ENCODE measurements at places on chromosomes 6 and 20.

GRCh38 chr6:135118134-135118730 is 62.9 kb upstream of the MYB start:
- DNase-seq, result no peak

- no peak for DNase-seq
Observed at GRCh38 chr20:60332523-60332922, 374.3 kb downstream of the CDH26 start.

GRCh38 chr20:60078351-60079250 is 120.4 kb downstream of the CDH26 start:
- DNase-seq, result no peak

DNA sequence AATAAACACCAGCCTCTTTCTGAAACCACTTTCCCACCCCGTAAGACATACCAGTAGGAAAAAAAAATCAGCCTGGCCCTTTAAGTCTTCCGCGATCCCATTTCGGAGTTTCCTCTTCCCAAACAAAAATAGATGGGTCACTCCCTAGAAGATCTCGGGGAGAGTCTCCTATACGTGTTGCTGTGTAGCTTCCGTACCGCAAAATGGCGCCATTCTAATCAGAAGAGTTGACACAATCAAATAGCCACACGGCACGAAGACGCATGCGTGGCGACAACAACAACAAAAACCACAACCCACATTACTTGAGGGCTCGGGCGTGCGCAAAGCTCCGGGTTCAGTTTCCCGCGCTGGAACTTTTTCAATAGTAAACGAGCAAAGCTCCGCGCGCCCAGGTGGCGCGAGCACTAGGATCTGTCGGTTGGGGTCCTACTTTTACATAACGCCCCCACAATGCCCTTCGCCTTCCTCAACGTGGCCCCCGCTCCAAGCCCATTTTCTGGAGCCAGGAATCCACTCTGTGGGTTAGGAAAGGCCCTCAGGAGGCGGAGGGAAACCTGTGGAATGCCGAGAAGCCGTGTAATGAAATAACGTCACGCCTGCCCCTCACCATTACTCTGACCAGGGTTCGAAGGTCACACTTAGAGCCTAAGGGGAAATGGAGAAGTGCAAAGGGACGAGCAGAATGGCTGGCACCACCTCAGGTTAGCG is at the start of gene GPANK1:
Gene GPANK1, minus strand, starts transcription at position 208 of the 711 bp plus-strand sequence. CDS start 519 bp downstream, outside the sequence.
- peak; percentile 86 for DNase-seq

DNA sequence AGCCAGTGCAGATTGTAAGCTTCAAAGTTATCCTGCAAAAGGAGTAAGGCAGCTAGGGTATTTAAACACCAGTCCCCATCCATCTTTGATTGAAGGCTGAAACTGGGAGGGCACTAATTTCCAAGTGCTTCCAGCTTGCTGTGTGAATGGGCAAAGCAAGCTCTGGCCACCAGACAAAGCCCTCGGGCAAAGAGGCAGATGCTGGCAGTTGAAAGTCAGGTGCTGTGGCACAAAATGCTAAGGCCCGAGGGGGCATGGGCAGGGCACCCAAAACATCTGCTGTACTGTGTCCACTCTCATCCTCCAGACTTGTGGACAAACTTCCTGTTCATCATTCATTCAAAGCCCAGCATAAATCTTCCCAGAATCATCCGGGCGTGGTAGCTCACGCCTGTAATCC is 62.9 kb downstream of the TRMT6 start:
- no peak for DNase-seq

DNA sequence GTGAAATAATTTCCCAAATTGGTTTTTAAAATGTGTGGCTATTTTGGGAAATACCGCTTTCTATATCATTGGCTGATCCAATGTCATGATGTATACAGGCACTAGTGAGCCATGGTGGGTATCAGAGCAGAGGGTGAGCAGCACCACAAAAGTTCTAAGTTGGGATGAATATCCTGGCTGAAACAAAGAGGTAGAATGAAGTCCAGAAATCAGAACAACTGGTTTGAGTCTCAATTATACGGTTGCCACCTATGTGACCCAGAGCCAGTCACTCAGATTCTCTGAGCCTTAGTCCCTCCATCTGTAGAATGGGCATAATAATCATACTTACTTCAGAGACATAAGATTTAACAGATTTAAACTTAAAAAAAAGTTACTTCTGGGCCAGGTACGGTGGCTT is 172.3 kb downstream of the ZFP64 start:
- no peak for DNase-seq

GRCh38 chr6:119162134-119162775 is 83.8 kb upstream of the FAM184A start:
- DNase-seq, result no peak

GRCh38 chr20:20744170-20744725 is 31.8 kb upstream of the RALGAPA2 start:
- DNase-seq, result no peak

GRCh38 chr6:112511441-112511840 is 164.3 kb downstream of the RFPL4B start:
- no peak for DNase-seq

GRCh38 chr20:51507216-51508036 is 35.1 kb downstream of the NFATC2 start:
- no peak for DNase-seq
